Ovary (tissue), 10 donors: ENCODE measurements at places on chromosomes 6 and 20.

DNA sequence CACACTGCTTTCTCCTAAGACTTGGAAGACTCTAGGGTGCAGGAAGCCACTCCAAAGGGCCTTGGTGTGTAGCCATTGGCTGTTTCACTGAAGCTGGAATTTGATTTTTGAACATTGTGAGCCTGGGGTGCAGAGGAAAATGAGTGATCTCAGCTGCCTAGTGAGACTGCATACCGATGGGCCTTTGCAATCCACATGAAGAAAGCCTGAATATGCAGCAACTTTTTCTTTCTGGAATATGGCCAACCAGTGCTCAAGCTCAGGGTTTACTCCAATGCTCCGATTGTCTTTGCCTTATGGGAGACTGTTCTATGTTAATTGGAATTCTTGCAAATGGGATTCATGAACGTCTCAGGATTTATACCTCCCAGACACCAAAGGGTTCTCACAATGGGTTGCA, 242.6 kb downstream of the DOK5 start:
- no peak for DNase-seq

DNA sequence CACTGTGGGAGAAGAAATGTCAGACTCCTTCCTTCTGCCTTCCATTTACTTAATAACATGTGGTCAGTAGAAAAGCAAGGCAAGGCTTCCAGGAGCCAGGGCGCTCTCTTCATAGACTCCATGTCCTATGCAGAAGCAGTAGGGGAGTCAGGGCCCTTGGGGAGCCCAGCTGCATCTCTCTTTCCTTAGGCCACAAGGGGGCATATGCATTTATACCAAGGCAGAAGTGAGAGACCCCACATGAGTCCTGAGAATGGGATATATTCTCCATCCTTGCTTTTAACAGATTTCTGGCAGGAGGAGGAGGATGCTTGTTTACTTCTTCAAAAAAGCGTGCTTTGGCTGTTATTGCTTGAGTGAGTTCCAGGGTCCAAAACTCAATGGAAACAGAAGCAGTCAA, 198.5 kb downstream of the HIVEP2 start:
- no peak for DNase-seq

DNA sequence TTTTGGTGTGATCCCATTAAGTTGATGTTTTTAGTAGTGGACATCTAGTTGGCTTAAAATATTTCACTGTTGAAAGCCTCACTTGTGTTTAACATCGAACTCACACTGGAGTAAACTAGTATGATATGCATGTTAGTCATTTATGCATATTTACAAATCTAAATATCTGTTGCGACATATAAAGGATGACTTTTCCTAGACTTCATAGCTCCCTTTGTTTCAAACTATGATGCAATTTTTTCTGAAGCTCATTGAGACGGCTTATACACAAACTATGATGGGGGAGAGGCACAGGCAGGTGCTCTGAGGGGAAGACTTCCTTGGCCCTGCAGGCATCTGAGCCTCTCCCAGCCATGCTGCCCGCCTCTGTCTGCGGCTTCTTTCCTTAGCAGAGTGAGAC, 11.8 kb upstream of the FOXC1 start:
- no peak for DNase-seq

DNA sequence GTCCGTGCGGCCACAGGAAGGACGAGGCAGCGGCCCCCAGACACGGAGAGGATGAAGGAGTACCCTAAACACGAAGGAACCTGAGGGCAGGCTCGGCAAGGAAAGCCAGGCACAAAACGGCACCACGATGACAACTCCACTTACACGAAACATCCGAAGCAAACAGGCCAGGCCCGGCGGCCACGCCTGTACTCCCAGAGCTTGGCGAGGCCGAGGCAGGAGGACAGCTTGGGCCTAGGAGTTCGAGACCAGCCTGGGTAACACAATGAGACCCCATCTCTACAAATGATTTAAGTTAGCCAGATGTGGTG, 13.4 kb downstream of the KCNQ2 start:
- no peak for DNase-seq

- DNase-seq = no peak
Observed at GRCh38 chr6:45951321-45952167, 64.1 kb downstream of the CLIC5 start.

GRCh38 chr20:25355011-25355595, 35.5 kb downstream of the ABHD12 start:
- no peak for DNase-seq

GRCh38 chr6:44359973-44360372, 17.5 kb downstream of the SPATS1 start:
- no peak for DNase-seq

- DNase-seq = no peak
Observed at GRCh38 chr20:24448170-24448569, 21.3 kb upstream of the SYNDIG1 start.

- DNase-seq = no peak
Observed at GRCh38 chr20:57131077-57131476, 135.4 kb downstream of the BMP7 start.

DNA sequence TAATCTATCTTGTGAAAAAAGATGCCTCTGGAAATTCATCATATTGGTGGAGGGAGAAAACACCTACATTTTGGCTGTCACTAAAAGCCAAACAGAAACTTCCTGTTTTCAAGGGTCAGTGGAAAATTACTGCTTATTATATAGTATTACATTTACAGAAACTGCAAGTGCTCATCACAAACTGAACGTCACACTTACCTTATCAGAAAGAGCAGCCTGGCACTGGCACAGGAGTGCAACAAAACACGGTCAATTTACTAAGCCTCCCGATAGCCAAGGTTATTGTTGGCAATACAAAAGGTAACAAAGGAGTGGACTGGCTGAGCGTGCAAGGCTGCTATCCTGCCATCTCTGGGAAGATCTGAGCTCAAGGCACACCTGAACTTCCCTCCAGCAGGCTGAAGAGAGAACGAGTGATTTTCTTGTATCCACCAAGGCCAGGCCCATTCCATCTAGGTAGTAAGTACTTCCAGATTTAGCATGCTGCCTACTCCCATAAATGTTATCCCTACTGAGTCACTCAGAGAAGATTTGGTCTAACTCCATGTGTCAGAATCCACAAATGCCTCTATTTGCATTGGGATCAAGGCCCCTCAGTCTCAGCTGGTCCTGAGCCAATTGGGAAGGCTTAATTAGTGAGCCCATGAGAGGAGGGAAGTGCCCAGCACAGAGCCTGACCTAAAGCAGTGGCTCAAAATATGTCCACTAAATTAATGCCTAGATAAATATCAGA, 399.8 kb downstream of the BTBD9 start:
- DNase-seq = no peak

DNA sequence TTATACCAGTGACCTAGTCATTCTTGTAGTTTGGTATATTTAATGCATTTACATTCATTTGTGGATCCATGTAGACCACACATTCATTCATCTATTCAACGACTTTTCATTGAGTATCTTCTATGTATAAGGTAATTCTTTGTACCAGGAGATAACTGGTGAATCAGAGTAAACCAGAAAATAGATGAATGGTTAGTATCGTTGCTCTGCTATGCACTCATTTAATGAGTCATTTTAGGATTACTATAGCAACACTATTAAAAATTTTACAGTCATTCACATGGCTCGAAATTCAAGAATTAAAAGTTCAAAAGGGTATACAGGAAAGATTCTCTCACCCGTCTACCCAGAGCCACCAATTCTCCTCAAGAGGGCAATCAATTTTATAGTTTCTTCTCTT, 26.8 kb downstream of the DOK5 start:
- DNase-seq = no peak

- no peak for DNase-seq
Observed at GRCh38 chr20:59210186-59210585, 46.6 kb downstream of the ZNF831 start.

- peak; percentile 30 for DNase-seq
Observed at GRCh38 chr6:146546443-146547043, 2.9 kb downstream of the RAB32 start.

DNA sequence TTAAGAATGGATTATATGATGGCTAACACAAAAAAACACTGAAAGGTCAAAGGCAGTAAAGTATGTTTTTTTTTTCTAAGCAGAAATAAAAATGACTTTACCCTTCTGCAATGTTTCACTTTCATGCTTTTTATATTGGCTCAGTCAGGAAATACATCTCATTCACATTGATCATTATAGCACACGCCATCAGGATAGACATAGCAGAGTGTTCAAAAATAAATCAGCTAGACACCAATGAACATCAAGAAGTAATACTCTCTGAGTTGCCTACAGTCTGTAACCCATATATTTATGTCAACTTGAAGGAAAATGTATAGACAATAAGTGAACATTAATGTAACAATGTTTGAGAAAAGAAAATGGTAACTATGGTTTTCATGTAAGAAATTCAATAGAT, 535.2 kb upstream of the EPHA7 start:
- no peak for DNase-seq

DNA sequence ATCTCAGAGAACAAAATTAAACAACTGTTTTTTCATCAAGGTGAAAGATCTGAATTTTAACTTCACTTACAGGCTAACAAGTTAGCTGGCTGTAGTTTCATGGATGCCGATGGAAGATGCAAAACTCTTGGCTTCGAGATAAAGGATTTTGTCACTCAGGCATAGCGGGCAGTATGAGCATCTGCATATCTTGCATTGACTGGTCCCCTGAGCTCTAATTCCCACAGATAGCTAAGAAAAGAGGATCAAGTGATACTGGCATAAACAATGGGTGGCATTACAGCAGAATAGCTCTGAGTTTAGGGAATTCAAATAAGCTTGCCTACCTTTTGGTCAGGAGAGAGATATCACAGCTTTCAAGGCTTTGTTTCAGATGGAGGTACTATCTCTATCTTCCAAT, 1.8 kb upstream of the CLVS2 start:
- no peak for DNase-seq

GRCh38 chr6:163705923-163706322, 291.4 kb downstream of the QKI start:
- no peak for DNase-seq

GRCh38 chr6:89009624-89010059, 46.2 kb upstream of the RNGTT start:
- no peak for DNase-seq

- DNase-seq = no peak
Observed at GRCh38 chr6:165762876-165763275, 99.8 kb upstream of the PDE10A start.

DNA sequence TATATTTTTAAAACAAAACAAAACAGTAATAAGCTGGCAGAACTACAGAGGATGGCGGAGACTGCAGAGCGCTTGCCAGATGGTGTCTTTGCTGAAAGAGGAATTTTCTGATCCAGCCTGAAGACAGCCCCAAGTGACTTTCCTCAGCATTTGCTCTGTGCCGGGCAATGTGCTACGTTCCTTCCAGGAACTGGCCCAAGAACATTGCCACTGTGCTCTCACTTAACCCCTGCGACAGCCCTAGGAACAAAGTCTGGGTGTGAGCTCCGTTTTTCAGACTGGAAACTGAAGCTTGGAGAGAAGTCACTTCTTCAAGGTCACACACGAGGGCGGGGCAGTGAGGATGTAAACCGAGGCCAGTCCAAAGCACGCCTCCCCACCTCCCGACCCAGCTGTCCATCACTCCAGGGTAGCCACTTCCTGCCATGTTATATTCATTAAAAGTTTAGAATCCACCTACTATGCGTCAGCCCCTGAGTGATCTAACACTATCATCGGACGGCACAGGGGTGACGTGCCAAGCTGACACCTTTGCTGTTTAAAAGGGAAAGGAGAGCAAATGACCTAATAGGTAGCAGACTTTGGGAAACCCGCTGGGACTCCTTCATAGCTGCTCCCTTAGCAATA, 22.3 kb upstream of the BMP7 start:
- no peak for DNase-seq

DNA sequence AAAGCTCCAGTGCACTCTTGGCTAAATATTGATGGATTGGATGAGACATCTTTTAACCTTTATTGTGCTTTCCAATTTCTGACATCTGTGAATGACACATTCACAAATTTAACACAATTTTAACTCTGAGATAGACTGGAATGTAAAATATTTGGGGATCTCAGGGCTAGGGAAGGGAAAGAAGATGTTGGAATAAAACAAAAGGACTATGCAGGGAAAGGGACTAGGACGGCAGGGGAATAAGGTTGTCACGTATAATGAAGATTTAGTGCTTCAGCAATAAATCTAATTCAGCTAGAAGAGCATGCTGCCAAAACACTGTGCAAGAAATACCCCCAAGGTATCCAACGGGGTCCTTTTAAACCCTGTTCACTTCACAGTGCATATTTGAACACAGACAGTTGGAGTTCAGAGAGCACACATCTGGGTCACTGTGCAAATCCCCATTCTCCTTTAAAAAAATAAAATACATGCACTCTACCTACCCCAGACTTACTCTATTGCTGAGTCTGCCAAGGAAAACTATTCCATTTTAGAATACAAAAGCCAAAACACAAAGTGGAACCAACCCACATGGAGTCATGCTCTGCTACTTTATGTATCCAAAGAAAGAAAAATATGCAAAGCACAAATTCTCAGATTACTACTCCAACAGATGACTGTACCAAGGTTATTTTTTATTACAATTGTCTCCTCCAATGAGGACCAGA, 151.0 kb upstream of the RSPO3 start:
- DNase-seq = no peak

GRCh38 chr6:32973144-32974015, 5.0 kb downstream of the BRD2 start:
- DNase-seq = peak; percentile 37

DNA sequence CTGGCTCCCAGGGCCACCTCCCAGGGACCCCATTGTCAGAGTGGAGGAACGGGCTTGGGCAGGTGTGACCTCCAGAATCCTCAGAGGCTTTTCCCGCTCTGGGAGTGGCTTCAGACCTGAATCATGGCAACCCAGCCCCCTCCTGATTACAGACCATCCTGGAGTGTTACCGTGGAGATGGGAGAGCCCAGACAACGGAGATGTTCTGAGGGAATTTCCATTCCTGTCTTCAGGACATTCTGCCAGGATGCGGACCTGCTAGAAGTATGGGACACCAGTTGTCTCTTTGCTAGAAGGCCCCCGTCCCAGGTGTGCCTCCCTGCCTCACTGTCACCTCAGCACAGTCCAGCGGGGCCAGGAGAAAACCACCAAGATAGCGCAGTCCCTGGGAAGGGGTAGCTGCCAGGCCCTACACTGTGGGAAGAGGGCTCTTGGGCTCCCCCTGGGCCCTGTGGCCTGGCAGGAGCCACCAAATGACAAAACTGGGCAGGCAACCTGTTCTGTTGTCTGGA, 109.9 kb downstream of the PSMB1 start:
- no peak for DNase-seq

GRCh38 chr6:166768761-166769160, 141.7 kb upstream of the RPS6KA2 start:
- no peak for DNase-seq

- no peak for DNase-seq
Observed at GRCh38 chr6:158131926-158132325, 36.1 kb downstream of the SERAC1 start.

GRCh38 chr20:10633718-10634117, 40.1 kb downstream of the JAG1 start:
- DNase-seq = no peak

- peak; percentile 72 for DNase-seq
Observed at GRCh38 chr20:17431621-17432364, 99.4 kb downstream of the BFSP1 start.

DNA sequence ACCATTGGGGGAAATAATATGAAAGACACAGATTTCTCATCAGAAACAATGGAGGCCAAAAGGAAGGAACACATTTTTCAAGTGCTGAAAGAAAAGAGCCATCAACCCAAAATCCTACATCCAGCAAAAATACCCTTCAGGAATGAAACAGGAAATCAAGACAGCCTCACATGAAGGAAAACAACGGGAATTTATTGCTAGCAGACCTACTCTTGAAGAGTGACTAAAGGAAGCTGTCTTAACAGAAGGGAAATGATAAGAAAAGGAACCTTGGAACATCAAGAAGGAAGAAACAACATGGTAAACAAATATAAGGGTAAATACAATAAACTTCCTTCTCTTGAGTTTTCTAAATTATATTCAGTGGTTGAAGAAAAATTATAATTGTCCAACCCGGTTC, 44.2 kb downstream of the RNF24 start:
- no peak for DNase-seq
